ENCODE measurements at places on chromosomes 16 and 17.

GRCh38 chr17:65677932-65678331 is 116.5 kb upstream of the AXIN2 start:
- no peak for DNase-seq
- no peaks in the 10 kb centered on the region for H3K27me3 ChIP-seq
- no peak overlapping the region for H3K27ac ChIP-seq

- no peak for DNase-seq
- H3K4me3 ChIP-seq = no peak overlapping the region
- no peaks in the 10 kb centered on the region for H3K36me3 ChIP-seq
- no peaks in the 10 kb centered on the region for H3K27me3 ChIP-seq
- H3K4me1 ChIP-seq = no peaks in the 10 kb centered on the region
Measured at GRCh38 chr16:73268366-73268993, 220.6 kb upstream of the ZFHX3 start.

- peak overlapping the region; percentile 97 for H3K27ac ChIP-seq
- H3K4me1 ChIP-seq = peaks cover 77% of the 10 kb centered on the region
- peak overlapping the region; percentile 94 for H3K4me3 ChIP-seq
Measured at GRCh38 chr16:50267151-50267631, 840 bp downstream of the ADCY7 start.

DNA sequence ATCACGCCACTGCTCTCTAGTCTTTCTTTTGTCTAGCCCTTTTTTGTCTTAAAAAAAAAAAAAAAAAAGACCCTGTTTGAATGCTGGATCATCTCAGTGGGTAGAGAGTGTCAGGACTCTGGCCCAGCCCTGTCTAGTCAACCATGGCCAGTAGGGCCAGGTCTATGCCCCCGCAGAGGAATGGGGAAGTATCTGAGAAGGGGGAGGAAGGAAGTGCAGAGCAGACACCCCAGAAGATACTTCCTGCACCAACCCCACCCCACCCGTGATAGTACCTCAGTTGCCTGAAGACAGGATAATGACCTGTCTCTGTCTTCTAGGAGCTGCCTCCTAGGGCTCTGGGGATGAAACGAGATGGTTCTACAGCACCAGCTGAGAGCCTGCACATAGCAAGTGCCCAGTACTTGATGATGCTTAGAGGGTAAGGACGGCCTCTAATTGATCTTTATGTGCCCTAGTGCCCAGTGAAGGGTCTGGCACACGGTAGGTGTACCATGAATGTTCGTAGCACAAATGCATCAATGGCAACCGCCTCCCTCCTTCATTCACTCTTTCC is 55.4 kb downstream of the ABAT start:
- peaks cover 26% of the 10 kb centered on the region for H3K4me1 ChIP-seq
- DNase-seq = no peak
- no peaks in the 10 kb centered on the region for H3K27me3 ChIP-seq
- H3K4me3 ChIP-seq = no peak overlapping the region
- H3K36me3 ChIP-seq = peaks cover 5% of the 10 kb centered on the region
